Stimulated activated CD8-positive, alpha-beta memory T cell treated with anti-CD3 and anti-CD28 coated beads, Interleukin-2, amount 100 ng/mL, for 48 hours (primary cell): ENCODE measurements at places on chromosomes 2 and 18.

GRCh38 chr2:72211777-72212485 is 64.3 kb upstream of the CYP26B1 start:
- no peak for DNase-seq

DNA sequence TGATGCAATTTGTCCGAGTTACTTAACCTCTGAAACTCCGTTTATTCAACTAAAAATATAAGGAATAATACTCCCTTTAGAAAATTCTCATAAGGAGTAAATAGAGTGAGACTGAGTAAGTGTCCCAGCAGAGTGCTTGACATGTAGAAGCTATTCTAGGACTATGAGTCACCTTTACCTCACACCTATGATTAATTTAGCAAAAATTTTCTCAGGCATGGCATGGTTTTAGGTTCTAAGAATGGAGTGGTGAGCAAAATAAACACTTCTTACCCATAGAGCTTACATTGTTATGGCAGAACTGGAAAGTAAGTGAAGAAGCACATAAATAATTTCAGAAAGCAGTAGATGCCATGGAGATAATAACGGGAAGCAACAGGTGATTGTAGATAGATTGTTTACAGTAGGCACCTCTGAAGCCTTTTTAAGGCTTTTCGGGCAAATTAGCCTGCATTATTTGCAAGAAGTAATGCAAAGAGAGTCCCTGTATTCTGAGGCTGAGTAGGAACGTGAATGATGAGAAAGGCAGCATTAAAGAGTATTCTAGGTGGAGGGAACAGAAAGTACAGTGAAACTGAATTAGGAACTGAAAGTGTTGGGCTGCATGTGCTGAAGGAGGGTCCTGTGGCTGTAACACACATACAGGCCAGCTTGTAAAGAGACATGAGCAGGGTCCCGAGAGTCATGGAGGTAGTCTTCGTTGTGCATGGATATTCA is 209.2 kb downstream of the ZNF407 start:
- no peak for DNase-seq

GRCh38 chr2:230053753-230054478 is 14.8 kb downstream of the SLC16A14 start:
- no peak for DNase-seq

- no peak for DNase-seq
Observed at GRCh38 chr2:47346-47725, 1.0 kb upstream of the FAM110C start.

GRCh38 chr2:61597300-61598289 is 59.4 kb upstream of the XPO1 start:
- DNase-seq = no peak

GRCh38 chr2:66446941-66447340 is 12.0 kb downstream of the MEIS1 start:
- DNase-seq = no peak

DNA sequence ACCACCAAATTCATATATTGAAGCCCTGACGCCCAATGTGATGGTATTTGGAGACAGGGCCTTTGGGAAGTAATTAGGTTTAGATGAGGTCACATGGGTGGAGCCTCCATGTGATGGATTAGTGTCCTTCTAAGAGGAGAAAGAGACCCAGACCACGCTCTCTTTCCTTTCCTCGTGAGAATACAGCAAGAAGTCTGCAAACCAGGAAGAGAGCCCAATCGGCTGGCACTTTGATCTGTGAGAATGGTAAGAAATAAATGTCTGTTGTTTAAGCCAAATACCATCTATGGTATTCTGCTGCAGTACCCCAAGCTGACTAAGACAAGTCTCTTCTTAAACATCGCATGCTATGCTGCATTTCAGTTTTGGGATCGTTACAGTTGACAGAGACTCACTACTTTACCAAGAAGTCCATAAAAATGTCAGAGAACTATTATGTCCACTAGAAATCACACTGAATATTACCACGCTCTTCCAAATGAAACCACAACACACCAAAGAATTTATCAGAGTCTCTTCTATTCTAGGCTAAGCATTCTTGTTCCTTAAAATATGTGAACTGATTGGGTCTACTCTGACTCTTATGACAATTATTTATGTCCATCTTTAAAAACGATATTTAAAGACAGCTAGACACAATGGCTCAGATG is 48.5 kb downstream of the LPIN2 start:
- no peak for DNase-seq

GRCh38 chr2:13662055-13662454 is 945.3 kb downstream of the TRIB2 start:
- DNase-seq = no peak

GRCh38 chr2:33670392-33670937 is 71.4 kb upstream of the FAM98A start:
- DNase-seq = no peak

- DNase-seq = no peak
Observed at GRCh38 chr18:36547544-36547943, 250.0 kb downstream of the FHOD3 start.

GRCh38 chr2:236338495-236339184 is 74.4 kb upstream of the ASB18 start:
- no peak for DNase-seq

- DNase-seq = no peak
Observed at GRCh38 chr18:78820161-78820834, 159.3 kb upstream of the SALL3 start.

DNA sequence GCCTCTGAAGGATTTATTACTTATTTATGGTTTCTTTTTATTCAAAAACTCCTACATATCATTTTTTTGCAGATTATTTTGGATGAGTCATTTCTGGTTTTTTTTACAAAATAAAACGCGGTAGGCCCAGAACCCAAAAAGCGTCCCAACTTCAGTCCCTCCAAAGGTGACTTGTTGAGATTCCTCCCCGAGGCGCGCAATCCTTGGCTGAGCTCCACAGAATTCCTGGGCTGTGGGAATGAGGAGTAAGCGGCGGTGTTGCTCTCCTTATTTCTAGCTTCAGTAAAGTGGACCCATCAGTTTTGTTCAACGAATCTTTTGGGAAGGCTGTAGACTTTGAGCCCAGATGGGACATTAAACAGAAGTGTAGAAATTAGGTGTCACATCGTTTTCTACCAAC is 67.0 kb upstream of the RMP24 start:
- DNase-seq = no peak

DNA sequence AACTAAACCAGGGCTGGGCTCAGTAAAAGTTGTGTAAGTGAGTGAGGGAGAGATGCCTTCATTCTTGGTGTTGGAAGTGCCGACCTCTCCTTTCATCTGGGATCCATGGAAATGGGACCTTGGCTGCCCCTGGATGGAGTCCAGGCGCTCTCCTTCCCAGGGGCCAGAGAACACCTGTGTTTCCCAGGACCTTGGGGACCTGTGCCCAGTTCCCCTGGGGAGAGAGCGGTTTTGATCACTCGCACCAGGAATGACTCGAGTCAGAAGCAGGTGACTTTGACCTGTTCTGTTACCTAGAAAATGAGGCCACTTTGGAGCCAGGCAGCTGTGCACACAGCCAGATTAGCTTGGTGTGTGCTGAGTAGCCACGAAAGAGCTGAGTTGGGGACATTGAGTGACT is 97.3 kb downstream of the SH3BP4 start:
- no peak for DNase-seq

- DNase-seq = no peak
Observed at GRCh38 chr18:35573531-35573930, 8.0 kb upstream of the GALNT1 start.
